ENCODE measurements at places on chromosomes 1 and 21.

- DNase-seq, result no peak
These were observed 362.8 kb downstream of the GPATCH2 start for GRCh38 chr1:217268058-217268457.

DNA sequence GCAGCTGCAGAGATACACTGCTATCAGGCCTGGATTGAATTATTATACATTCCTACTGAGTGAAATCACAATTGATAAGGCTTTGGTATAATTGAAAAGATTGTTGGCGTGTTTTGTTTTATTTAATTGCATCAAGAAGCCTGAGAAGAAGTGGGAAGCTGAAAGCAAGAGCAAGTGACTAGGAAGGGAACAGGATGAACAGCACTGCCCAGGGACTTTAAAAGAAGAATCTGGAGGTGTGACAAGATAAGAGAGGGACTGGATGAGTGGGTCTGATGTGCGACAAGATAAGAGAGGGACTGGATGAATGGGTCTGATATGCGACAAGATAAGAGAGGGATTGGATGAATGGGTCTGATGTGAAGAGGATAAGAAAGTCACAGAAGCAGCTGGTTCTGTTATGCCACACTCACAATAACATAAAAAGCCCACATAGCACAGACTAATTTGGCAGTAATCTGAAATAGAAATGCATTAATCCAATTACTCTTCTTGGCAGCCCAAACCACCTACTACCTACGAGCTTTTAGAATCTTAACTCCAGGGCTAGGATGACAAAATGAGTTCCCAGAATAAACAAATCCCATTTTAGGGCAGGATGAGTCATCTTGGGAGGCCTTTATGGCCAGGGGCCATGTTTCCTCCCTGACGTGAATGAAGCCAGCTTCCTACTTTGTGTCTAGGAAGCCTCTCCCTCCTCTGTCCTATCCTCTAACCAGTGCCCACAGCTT, 129.7 kb downstream of the DUSP10 start:
- DNase-seq, result no peak

DNA sequence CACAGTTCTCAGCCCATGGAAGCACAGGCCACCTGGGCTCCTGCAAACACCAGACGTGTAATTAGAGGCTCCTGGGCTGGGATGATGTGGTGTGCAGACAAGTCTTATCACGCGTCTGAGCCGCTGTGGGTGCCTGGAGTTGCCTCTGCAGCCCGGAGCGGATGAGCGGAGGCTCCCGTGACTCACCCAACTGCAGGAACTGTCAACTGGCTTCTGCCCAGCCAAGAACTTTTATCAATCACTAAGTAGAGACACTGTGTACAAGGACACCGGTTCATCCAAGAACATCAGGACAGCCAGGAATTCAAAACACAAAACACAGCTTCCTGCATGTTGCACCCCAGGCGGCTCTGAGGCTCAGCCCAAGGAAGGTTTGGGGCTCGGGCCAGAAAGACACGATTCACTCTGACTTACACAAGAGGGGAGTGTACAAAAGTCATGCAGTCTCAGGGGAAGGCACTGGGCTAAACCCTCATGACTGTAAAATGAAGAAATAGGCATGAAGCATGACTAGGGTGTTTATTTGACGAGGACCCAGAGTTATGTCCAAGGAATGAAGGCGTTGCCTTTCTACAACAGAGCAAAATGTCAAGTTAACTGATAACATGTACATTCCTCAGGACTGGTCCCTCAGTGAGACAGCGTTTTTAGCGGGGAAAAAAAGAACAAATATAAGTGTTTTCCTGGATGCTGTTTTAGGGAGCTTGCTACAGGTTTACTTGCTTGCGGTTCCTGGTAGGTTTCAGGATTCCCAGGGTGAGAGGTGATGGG, 21.1 kb downstream of the ERRFI1 start:
- no peak for DNase-seq

GRCh38 chr1:246092136-246092535, 414.9 kb downstream of the SMYD3 start:
- no peak for DNase-seq

GRCh38 chr1:197197430-197197997, 51.0 kb upstream of the ASPM start:
- no peak for DNase-seq

GRCh38 chr1:227395426-227396028, 77.2 kb upstream of the CDC42BPA start:
- no peak for DNase-seq

DNA sequence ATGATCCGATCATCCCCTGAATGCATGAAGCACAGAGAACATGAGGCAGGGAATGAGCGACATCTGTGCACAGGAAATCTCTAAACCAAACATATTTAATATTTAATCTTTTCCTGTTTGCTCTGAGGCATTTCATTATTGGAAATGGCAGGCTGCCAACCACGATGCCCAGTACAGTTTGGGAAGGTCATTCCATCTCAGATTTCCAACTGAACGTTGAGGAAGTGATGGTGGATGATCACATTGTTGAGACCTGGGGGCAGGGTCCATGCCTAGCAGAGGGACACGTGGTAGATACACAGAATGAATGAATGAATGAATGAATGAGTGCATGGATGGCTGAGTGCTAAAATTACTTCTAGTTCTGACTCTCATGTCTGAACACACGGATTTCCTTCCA, 15.9 kb upstream of the FASLG start:
- DNase-seq, result no peak

GRCh38 chr1:184626076-184627006, 128.3 kb downstream of the EDEM3 start:
- no peak for DNase-seq

DNA sequence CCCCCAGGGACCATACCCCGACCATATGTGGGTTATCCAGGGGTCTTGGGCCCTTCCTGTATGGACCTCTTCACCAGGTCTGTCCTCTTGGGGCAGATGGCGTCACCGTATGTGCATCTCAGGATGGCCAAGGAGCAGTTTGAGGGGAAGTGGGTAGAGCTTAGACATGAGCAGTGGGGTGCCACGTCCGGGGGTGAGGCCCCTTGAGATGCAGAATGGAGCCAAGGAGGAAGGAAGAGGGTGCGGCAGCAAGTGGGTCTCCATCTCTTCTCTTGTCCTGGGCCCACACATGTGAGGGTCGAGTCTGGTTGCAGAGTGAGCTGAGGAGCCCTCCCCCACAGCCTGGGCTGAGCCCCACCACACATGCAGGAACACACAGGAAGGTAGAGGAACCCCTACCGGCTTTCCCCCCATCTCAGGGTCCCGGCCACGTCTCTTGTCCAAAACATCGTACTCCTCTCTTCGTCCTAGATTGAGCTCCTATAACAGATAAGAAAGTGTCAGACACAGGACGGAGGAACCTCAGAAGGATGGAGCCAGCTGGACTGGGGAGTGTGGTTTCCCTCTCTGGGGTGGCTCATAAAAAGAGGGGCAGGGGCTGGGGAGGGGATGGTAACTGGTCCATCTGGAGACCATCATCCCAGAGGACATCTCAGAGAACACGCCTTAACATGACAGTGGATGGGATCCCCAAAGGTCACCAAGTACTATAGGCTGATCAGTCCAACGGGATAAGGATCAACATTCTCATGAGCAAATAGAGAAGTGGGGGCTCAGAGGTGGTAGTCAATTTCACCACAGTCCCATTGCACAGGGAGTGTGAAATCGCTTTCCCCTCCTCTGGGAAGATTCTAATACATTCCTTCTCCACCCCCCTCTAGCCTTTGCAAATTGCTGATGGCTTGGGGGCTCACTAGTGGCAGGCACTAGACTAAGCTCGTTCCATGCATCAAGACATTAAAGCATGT, 79.9 kb downstream of the CD247 start:
- peak; percentile 37 for DNase-seq

GRCh38 chr21:40845441-40845995, 1.4 kb downstream of the DSCAM start:
- no peak for DNase-seq

DNA sequence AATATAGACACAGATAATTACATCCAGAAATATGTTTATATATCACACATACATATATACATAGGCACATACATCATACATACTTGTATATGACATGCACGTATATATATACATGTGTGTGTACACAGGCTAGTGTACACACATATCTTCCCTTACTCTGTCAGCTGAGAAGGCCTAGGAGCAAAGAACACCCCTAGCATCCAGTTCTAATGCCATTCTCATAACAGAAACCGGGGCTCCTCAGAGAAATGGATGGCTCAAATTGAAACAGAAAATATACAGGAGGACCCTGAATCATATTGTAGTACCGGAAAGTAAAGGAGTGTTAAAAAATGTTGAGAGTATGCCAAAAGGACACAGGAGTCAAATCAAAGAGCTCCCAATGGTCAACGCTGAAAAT, 19.7 kb upstream of the HYI start:
- DNase-seq, result no peak

DNA sequence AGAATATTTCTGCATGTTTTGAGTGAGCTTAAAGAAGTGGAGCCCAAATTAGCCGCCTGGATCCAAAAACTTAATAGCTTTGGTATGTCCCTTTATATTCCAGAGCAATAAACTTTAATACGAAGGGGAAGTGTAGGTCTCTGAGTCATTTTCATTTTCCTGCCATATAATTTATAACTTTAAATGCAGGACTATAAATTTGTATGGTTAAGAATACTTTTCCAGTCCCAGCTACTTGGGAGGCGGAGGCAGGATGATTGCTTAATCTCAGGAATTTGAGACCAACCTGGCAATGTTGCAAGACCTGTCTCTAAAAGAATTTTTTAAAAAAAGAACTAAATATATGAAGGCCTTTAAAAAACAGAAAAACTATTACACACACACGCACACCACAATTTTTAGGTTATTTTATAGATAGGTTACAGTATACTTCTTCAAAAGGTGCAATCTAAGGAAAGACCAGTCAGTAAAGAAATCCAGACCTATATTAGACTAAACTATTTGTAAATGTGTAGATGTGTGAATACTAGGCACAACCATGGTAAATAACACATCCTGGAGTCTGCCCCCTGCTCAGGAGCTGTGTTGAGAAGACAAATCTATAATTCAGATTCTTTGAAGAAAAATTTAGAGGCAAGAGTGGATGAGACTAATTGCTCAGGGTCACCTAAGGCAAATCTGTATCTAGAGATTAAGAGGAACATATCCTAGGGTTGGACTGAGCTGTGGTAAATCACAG, 80.3 kb downstream of the TTC3 start:
- DNase-seq, result no peak

- no peak for DNase-seq
These were observed 186.9 kb downstream of the VPS13D start for GRCh38 chr1:12416744-12417143.

GRCh38 chr1:183941001-183941400, 96.5 kb downstream of the COLGALT2 start:
- no peak for DNase-seq

DNA sequence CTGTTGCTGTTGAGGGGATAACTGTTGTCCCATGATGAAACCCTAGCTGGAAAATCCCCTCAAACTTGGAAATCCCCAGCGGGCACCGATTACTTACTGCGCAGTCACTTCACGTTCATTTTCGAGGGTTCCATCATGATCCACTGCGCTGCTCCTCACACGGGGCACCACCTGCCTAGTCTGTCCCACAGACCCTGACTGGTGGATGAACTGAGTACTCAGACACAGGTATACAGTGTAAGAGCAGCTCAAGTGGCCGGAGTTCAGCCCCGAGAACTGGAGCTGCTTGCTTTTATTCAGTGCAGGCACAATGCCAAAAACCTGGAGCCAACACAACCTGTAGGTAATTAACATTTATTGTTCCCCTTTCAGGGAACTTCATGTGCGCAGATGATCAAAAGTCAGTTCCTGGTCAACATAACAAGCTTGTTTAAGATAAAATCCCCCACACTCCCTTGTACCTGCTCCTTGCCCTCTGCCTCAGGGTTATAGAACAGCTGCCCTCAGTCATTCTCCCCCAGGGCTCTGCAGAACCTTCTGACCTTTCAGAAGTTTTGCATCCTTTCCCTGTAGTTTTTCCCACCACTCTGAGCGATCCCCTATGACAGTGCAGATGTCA, 46.5 kb upstream of the PRELP start:
- no peak for DNase-seq

DNA sequence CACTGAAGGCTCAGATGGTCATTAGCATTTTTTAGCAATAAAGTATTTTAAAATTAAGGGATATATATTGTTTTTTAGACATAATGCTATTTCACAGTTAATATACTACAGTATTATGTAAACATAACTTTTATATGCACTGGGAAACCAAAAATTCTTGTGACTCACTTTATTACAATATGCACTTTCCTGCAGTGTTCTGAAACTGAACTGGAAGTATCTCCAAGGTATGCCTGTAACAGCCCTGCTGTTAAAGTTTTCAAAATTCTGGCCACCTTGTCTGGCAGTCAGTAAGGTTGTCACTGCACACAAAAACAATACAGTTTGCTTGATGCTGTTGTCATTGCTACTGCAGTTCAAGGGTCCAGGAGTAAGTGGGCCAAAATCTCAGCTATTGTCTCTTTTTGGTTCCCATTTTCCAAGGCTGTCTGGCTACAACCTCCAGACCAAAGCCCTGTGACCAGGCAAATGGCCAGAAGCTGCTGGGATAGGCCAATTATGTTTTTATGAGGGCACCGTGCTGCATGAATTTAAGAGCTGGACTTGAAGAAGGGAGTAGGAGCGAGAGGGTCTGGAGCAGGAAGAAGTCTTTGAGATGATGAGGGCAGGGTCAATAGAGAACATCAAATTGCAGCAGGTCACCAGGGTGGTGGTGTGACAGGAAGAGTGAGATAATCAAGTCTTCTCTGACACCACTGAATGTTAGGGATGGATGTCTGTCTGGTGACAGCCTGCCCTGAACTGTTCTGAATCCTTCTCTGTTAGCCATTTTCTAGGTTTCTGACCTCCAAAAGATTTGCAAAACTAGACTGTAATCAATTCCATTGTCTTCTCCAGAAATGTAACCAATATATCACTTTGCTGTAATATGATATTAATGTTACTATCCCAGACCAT, 82.3 kb upstream of the CACHD1 start:
- no peak for DNase-seq

DNA sequence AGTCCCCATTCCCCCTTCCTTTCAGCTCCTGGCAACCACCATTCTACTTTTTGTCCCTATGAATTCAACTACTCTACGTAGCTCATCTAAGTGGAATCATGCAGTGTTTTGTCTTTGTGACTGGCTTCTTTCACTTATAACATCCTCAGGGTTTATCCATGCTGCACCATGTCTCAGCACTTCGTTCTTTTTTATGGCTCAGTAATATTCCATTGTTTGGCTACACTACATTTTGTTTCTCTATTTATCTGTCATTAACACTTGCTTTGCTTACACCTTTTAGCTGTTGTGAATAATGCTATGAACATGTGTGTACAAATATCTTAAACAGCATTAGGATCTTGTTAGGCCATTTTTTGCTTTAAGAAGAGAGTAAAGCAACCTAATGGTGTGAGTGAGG, 1.5 kb upstream of the MRPS14 start:
- no peak for DNase-seq

GRCh38 chr1:100627054-100627716, 89.2 kb downstream of the GPR88 start:
- DNase-seq, result no peak

DNA sequence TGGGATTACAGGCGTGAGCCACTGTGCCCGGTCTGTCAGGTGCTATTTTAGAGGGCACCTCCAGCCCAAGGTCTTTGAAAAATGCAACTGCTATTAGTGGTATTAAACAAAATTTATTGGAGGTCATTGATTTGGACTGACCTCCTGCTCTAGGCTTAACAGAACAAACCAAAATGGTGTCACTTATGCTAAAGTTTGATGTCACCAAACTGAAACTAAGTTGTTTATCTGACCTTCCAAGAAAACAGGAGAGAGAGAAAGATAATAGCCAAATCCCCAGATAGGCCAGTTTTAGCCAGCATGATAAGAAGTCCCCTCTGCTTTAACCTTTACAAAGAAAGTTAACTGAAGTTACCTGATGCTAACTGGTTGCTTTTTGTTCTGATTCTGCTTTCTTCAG, 8.1 kb upstream of the INAVA start:
- no peak for DNase-seq

All from activated CD4-positive, alpha-beta T cell treated with anti-CD3 and anti-CD28 coated beads, Interleukin-2, amount 10 ng/mL, durations not matched to agents 7 days and 5 days (primary cell).